ENCODE measurements at places on chromosomes 1 and 21. TPM values are rescaled to one million over a fixed set of nuclear protein-coding genes. Genes with fewer than 3 reads are reported as not detected.
A peak's percentile ranks its signal among the peaks of the same experiment; 100 is the strongest.

DNA sequence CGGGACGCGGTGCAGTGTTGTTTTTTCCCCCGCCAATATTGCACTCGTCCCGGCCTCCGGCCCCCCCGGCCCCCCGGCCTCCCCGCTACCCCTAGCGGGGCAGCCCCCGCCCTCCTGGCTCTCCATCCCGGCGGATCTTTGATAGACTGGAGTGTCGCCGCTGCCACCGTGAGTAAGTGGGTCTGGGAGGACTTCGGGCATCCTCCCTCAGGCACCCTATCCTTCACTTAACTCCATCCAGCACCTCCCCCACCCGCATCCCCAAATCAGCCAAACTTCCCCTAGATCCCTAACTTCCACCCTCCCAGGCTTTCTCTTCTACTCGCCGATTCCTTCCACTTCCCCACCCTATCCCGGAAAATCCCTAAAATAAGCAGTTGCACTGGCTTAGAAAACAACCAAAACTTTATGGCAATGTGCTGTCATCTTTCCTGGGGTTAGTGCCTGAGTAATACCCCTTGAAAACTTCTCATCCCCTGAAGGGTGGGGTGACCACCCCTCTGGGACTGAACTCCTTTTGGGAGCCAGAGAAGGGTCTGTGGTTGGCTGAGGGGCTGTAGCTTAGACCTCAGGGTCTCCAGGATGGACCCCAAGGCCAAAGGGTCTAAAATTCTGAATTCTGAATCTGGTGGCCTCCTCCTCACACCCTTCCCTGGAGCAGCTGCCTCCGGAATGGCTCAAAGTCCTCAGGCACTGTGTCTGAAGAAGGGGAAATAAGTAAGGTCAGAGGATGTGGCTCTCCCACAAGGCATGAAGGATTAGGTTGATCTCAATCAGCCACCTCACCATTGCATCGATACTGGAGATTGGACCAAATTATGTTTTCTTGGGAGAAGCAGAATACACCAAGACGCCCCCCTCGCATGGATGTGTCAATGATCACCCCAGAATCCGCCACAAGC, 12.2 kb downstream of the THBS3 start:
- peak; percentile 57 for DNase-seq

The NBPF19 gene
- 7.7 TPM for total RNA-seq

DNA sequence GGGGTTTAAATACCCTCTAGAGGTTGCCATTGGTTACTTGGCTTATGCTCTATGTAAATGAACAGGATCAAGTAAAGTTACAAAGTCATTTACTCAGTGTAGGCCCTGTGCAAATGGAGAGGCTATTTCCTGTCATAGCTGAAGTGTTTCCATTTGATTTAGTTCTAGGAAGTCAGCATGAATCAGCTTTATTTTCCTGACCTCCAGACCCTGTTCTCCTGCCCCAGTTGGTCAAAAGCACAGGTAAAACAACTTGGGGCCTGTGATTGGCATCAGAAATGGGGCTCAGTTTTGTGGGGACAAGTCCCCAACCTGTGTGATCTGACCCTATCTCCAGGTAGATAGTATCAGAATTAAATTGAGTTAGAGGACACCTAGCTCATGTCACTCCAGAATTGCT, 239.9 kb downstream of the HHAT start:
- no peak for DNase-seq

- no peak for DNase-seq
Measured at GRCh38 chr1:9331016-9331415, 38.3 kb downstream of the SPSB1 start.

The RGS1 gene
- not detected for total RNA-seq

- peak; percentile 100 for DNase-seq
Measured at GRCh38 chr1:14970115-14970798, 183.3 kb upstream of the TMEM51 start.

DNA sequence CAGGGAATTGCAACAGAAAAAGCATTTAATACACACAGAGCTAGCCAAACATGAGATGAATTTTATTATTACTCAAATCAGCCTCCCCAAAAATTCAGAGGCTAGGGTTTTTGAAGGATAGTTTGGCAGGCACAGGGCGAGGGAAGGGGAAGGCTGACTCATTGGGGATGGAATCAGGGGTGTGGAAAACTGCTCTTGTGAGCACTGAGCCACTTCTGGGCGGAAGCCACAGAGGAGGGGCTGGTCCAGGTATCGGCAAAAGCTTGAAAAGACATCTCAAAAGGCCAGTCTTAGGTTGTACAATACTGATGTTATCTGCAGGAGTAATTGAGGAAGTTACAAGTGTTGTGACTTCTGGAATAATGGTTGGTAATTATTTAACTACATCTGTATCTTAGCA, 109.4 kb downstream of the TLR5 start:
- DNase-seq, result no peak

The ANKRD65 gene
- 0.51 TPM for total RNA-seq

The NBPF14 gene
- 33.4 TPM for total RNA-seq

DNA sequence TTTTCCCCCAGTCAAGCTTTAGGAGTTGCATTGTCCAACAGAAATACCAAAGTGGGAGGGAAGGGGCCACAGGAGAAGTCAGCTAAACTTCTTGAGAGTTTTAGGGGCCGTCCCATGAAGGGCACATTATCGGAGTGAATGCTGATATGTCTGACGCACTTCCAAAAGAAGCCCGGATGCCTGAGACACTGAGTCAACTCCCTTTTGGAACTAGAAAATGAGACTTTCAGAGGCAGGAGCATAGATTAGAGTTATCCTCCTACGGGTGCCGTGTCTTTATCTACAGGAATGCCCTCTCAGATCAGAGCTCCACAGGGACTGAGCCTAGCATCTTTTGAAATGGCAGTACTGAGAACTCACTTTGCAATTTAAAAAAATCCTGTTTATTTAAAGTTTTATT, 13.1 kb downstream of the ACTN2 start:
- no peak for DNase-seq

DNA sequence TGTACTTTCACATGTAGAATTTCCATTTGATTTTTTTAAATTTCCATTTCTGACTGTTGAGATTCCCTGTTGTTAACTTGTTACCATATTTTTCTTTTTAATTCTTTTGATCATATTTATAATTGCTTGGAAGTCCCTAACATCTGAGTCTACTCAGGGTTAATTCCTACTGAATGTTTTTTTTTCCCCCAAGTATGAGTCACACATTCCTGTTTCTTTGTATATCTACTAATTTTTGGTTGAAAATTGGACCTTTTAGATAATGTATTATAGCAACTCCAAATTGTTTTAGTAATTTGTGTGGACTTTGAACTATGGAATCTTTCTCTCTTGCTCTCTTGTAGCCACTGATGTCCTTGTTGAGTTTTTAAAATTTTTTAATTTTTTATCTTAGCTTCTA, 54.6 kb downstream of the STXBP3 start:
- DNase-seq, result peak; percentile 55

The CYYR1 gene
- not detected for total RNA-seq

DNA sequence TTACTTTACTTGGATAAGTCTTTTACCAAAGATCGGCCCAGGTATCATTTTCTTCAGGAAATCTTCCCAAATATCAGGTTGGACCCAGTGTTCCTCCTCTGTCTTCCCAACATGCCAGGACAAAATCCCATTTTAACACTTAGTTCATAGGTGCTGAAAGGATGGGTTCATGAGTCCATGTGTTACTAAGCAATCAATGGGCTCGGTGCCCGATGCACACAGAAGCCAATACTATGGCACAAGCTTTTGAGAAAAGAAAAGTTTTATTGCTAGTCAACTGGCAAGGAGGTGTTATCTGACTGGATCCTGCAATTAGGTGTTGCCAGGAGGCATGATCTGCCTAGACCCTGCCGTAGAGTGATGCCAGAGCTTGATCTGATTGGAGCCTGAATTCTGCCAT, 133.3 kb upstream of the SLC44A3 start:
- no peak for DNase-seq

DNA sequence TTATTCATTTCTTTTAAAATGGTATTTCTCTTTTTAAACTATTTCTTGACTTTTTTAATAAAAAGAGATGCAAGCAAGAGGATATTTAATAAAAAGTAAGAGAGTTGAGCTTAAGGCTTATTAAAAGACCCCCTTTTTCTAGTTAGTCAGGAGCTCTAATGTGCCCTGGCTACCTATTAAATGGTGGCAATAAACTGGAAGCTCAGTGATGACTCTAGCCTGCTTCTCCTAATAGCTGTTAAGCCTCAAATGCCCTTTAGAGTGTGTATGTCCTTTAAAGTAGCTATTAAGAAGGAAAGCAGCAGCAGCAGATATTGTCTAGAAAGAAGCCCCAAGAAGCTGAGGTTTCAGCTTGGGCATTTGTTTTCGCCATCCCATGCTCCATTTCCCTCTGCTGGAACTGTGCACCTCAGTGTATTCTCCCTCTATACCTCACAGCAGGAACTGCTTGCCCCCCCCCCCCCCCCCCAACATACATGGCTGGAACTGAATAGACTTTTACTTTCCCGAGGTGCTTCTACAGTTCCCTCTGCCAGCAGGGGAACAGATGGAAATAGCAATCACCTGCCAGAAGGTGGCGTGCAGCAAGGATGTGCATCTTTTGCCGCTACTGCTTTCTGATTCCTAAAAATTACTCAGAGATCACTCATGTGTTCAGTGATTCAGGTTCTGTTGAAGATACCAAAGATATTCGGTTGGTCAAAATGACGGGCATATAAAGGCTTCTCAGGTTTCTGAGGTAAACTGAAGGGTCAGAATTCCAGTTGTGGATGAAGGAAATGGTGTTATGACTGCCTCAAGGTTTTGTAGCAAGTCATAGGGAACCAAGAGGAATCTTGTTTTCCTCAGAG, 2.5 kb downstream of the RGS4 start:
- DNase-seq, result peak; percentile 93

The CYP2J2 gene
- total RNA-seq, result not detected

The CEP350 gene
- total RNA-seq, result 81.3 TPM

The CLIC6 gene
- total RNA-seq, result not detected

- DNase-seq, result peak; percentile 77
Measured at GRCh38 chr1:215022741-215023141, 59.8 kb upstream of the KCNK2 start.

DNA sequence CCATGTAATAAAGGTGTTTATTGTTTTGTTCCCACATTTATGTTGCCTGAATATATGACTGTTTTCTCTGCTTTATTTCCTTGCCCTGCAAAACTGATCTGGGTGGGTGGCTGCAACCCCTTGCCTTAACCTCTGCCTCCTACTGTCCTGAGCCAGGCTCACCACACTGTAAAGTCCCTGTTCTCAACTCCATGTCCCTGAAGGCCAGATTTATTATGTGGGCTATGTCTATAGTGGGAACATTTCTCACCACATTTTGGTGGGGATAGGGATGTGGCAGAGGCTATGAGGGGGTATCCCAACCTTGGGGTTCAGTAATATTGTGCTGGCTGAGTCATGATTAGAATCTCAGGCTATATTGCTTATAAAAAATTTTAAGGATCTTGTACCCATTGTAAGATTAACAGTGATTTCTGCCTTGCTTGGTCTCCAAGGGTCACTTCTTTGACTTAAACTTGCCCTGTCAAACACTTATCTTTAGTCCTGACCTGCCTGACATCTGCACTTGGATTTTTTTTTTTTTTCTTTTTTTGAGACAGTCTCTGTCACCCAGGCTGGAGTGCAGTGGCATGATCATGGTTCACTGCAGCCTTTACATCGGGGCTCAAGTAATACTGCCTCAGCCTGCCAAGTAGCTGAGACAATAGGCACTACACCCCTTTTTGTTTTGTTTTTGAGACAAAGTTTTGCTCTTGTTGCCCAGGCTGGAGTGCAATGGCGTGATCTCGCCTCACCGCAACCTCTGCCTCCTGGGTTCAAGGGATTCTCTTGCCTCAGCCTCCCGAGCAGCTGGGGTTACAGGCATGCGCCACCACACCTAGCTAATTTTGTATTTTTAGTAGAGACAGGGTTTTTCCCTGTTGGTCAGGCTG, 3.6 kb downstream of the RPS8 start:
- DNase-seq, result no peak

The VPS13D gene
- total RNA-seq, result 18.7 TPM

DNA sequence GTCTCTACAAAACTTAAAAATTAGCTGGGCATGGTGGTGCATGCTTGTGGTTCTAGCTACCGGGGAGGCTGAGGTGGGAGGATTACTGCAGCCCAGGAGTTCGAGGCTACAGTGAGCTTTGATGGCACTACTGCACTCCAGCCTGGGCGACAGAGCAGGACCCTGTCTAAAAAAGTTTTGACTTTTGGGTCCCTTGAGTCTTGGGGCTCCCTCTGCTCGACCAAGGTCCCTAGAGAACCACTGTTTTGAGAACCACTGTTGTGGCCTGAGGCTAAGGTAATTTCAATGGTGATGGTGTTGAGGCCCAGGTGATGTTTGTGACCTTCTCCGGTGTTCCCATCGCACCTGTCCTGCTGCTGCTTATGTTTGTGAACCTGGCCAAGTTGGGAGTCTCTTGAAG, 3.1 kb upstream of the CAMTA1 start:
- DNase-seq, result no peak

The SWT1 gene
- total RNA-seq, result 2.8 TPM

The SLC30A1 gene
- 40.0 TPM for total RNA-seq

Data from GM23248 (cell line).